GM04504 (cell line): ENCODE measurements at places on chromosomes 4 and X.

- DNase-seq, result no peak
Observed at GRCh38 chrX:136397001-136397400, 90.7 kb upstream of the BRS3 start.

GRCh38 chr4:33941854-33942253, 2302.5 kb downstream of the ARAP2 start:
- DNase-seq, result no peak

DNA sequence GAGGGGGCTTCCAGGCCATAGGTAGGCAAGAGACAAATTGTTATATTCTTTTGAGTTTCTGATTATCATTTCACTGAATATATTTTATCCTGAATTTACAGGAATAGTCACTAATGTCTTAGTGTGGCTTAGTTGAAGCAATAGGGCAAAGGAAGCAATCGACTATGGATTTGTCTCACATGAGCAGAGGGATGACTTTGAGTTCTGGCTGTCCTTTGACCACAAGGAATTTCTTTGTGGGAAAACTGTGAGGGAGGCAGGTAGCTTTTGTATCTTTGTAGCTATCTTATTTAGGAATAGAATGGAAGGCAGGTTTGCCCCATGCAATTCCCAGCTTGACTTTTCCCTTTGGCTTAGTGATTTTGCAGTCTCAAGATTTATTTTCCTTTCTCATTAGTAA, 207.3 kb upstream of the ANXA10 start:
- no peak for DNase-seq

DNA sequence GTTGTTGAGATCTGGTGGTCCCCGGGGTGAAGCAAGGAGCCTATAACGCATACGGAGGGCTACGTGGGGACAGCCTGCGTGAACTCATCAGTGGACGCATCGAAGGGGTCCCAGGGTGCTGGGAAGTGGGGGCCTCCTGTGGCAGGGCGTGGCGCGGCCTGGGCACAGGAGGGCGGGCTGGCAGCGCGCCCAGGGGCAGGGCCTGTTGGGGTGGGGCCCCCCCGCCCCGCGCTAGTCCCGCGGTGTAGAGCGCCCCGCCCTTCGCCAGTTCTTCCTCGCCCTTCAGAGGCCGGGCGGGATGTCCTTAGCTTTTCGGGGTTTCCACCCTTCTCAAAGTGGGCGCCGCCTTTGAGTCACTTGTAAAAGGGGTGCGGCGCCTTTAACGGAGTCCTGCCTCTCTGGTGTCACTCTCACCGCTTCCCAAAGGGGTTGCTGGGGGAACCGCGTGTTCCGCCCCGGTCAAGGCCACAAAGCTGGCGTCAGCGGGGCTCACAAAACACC, 632 bp downstream of the PLP2 start:
- DNase-seq, result no peak

GRCh38 chrX:71859637-71860036, 51.0 kb upstream of the NHSL2 start:
- DNase-seq, result peak; percentile 5

DNA sequence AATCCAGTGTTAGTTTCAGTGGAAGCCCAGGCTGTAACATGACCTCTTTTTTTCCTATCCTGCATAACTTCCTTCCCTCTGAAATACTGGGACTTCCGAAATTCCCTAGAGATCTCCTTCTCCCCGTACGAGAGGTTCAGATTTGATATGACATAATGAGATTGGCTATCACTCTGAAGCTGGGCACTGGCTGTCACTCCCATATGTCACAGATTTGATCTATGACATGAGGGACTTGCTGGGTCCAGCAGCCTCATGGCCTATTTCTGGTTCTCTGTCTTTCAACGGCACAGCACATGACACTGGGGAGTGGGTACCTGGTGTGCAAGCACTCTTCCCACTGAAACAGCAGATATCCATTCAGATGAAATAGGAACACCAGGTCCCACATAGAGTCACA, 36.7 kb downstream of the PF4 start:
- no peak for DNase-seq
